ENCODE measurements at places on chromosomes 7 and 10.

DNA sequence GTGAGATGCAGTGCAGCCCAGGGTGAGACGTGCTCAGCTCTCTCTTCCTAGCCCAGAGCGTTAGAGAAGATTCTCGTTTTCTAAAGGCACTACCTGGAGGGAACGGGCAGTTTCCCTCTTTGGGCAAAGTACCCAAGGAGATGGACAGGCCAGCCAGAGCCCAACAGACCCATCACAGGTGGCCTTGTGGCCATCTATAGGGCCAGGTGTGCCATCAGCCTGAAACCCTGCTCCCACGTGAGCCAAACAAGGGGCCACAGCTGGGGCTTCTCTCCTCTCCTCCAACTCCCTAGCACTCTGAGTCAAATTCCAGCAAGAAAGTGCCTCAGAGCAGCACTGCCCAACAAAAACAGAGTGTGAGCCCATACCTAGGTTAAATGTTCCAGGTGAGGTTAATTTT lies 22.3 kb downstream of the CHST15 start:
- DNase-seq, result no peak

- DNase-seq, result no peak
Measured at GRCh38 chr10:29039677-29040189, 249.1 kb upstream of the LYZL1 start.

- DNase-seq, result no peak
Measured at GRCh38 chr7:41149576-41149975, 553.3 kb downstream of the INHBA start.

- DNase-seq, result no peak
Measured at GRCh38 chr7:139523199-139523941, at the start of gene CLEC2L. TSS of gene CLEC2L (plus strand) at chr7:139523685. CDS start at chr7:139523928, 243 bp downstream.

DNA sequence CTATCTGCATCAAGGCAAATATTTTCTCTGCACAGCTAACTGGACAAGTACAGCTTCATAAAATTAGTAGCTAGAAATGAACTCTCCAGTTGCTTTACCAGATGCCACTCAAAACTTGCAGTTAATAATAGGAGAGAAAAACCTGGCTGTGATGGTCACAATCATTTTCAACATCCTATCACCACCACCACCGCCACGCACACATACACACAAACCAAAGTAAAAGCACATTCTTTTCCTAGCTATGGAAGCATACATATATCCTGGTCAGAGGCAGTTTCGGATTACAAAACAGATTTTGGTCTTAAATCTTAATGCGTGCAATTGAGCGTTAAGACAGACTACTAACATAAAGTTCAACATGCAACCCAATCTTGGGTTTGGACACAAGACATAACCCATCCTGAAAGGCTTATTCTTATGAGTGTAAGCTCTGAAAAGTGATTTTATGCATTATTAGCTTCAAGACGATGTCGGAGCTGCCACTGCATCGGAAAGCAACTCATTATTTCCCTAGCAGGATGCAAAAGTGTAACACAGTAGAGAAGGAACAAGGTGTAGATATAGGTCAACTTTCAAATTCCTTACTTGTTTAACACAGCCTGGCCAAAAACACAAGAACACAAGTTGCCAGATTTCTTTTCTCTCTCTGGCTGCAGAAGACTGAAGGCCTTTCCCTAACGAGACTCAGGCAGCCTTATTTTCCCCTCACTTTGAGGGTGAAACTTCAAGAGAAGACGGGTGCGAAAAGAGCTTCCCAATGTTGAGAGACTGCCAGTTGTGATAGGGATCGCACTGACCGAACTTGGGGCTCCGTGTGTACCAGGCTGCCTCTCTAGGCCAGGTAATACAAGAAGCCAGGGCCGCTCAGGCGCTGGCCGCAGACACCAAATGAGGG lies 1.2 kb downstream of the CACUL1 start:
- no peak for DNase-seq
